Activated CD4-positive, alpha-beta memory T cell treated with anti-CD3 and anti-CD28 coated beads for 36 hours (primary cell): ENCODE measurements at places on chromosomes 7 and 10.
A peak's percentile ranks its signal among the peaks of the same experiment; 100 is the strongest.

GRCh38 chr10:62108759-62109586 lies 159.7 kb downstream of the RTKN2 start:
- no peak for DNase-seq

- peak; percentile 38 for DNase-seq
Measured at GRCh38 chr10:47145290-47145934, 154.6 kb upstream of the GDF10 start.

GRCh38 chr10:4310172-4310571 lies 515.8 kb upstream of the AKR1E2 start:
- no peak for DNase-seq

- DNase-seq: no peak
Measured at GRCh38 chr10:64733980-64734379, 1212.8 kb downstream of the REEP3 start.

DNA sequence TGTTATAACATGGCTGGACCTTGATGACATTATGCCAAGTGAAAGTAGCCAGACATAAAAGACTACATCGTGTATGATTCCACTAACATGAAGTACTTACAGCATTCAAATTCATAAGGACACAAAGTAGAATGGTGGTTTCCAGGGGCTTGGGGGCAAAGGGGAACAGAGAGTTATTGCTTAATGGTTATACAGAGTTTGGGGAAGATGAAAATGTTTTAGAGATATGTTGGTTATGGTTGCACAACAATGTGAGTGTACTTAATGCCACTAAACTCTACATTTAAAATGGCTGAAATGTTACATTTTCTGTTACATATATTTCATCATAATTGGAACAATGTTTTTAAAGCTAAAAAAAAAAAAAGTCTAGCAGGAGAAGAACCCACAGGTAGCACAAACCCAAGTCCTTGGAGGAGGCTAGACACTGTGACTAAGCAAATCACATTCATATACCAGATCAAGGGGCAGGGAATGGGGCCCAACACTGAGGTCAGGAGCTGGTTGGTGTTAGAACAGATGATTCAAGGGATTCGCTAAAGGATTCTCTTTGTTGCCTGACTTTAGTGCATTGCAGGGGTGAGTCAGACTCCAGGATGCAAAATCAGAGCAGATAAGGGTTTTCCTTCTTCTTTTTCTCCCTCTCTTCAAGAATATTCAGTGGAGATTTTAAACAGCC lies 25.1 kb upstream of the AOAH start:
- no peak for DNase-seq

DNA sequence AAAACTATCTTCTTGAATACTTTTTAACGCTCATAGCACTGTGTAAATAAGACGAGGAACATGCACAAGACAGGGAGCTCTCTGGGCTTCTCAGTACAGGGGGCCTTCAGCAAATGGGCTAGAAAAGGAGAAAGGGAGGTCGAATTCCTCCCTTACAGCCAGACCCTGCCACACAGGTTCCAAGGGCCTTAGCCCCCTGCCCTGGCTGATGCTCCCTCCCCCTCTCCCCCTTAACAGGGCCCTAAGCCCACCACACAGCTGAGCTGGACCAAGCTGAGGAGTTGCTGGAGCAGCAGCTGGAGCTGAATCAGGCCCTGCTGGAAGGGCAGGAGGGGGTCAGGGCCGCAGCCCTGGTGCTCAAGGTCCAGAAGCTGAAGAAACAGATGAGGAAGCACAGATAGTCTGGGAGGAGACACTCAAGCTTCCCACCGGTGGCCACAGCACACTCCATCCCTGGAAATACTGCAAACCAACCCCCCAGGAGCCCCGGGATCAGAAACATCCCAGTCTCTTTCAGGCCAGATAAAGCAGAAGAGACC lies 153.9 kb downstream of the SNX13 start:
- DNase-seq: no peak

GRCh38 chr10:79051766-79052165 lies 17.0 kb upstream of the ZMIZ1 start:
- DNase-seq: peak; percentile 2
